Activated CD4-positive, alpha-beta memory T cell treated with anti-CD3 and anti-CD28 coated beads for 36 hours (primary cell): ENCODE measurements at places on chromosomes 5 and 9. TPM values are rescaled to one million over a fixed set of nuclear protein-coding genes. Genes with fewer than 3 reads are reported as not detected.

The IFNE gene
- total RNA-seq = not detected

The LCN15 gene
- total RNA-seq = not detected

The GRXCR2 gene
- not detected for total RNA-seq

The DBH gene
- total RNA-seq = not detected

The GPR21 gene
- not detected for total RNA-seq

The MLANA gene
- not detected for total RNA-seq

The PCDHGA4 gene
- total RNA-seq = 0.12 TPM

The CATSPER3 gene
- total RNA-seq = 0.53 TPM

The ZMAT2 gene
- 53.4 TPM for total RNA-seq

The CCNJL gene
- not detected for total RNA-seq

The SLC1A1 gene
- not detected for total RNA-seq

The FAT2 gene
- total RNA-seq = not detected

The HMCN2 gene
- not detected for total RNA-seq

The ADAMTSL1 gene
- not detected for total RNA-seq

The CARD9 gene
- 1.4 TPM for total RNA-seq

The SLC45A2 gene
- not detected for total RNA-seq

The SPINK1 gene
- not detected for total RNA-seq

The FUBP3 gene
- 37.5 TPM for total RNA-seq

The FOXD4L4 gene
- 0.12 TPM for total RNA-seq

The SLCO4C1 gene
- 0.31 TPM for total RNA-seq

The SQSTM1 gene
- total RNA-seq = 130 TPM

The ITK gene
- total RNA-seq = 236 TPM
